Kidney capillary endothelial cell (primary cell): ENCODE measurements at places on chromosomes 5 and 9.
A peak's percentile ranks its signal among the peaks of the same experiment; 100 is the strongest.

DNA sequence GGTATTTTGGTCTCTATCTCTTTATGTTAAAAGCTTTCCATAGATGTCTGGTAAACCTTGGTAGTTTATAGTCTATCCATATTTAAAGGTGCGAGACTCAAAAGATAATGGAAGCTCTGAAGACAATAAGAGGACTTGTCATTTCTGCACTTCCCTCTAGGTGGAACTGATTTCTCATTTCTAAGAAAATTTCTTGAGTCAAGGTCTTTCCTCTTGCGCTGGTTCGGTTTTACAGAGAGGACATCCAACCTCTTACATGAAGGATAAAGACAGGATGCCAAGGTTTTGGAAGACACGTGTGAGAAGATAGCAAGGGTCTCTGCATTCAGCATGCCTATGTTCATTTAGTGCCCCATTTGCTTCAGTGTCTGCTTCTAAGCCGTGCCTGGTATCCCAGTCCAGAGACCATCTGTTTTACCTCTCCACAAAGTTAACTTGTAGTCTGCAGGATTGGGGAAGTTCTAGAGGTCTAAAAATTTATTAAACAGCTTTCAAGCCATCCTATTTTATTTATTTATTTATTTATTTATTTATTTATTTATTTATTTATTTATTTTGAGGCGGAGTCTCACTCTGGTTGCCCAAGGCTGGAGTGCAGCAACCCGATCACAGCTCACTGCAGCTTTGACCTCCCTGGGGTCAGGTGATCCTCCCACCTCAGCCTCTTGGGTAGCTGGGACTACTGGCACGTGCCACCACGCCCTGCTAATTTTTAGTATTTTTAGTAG is 41.6 kb downstream of the KIAA1191 start:
- peak; percentile 18 for DNase-seq

DNA sequence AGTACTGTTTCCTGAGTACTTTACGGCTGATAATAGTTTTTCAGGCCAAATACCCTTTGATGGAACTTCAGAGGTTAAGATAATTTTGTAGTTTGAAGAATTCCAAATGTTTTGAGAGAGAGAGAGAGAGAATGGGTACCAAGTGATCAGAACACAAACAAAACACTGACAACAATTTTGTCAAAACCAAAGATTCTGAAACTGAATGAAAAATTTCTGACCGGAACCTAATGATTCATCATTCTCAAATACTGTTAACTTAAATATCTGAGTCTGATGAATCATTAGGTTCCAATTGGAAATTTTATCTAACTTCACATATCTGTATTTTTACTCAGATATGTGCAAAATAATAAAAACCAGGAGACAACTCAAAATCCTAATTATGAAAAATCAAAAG is 4.0 kb downstream of the LMBRD2 start:
- no peak for DNase-seq

DNA sequence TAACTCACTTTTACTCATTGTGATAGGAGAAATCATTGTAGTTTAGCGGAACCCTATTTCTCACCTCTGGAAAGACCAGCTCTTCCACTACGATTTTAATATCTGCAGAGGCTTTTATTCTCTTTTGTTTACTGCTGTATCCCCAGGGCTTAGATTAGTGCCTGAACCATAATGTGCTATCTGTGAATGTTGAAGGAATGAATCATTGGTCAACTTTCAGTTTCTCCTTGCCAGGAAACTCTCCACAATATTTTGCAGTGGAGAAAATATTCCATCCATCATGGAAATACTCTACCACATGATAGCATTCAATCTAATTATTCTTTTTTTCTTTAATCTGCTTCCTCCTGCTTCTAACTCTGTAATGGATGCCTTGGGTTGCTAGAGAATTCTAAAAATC is 263.5 kb upstream of the PTPRD start:
- peak; percentile 29 for DNase-seq

- no peak for DNase-seq
These were observed 28.5 kb downstream of the MVB12B start for GRCh38 chr9:126354887-126355770.

GRCh38 chr9:2281803-2282185 is 266.6 kb downstream of the SMARCA2 start:
- DNase-seq = no peak

- DNase-seq = no peak
These were observed 498 bp upstream of the ARHGEF37 start for GRCh38 chr5:149580808-149581191.

DNA sequence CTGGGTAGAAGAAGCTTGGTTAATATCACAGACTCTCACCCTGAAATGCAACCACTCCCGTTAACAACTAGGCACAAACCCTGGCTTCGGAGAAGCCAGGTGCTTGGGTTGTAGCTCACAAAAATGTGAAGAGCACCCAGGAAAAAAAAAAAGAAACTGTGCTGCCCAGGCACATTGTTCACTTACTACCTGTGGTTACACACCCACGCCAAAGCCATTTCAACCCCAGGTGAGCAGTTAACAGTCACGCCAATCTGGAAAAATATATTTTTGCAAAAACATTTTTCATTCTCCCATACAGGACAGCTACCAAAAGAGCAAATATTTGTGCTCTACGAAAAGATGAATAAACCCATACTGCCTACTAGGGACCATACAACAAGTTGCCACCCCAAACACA is 49.2 kb downstream of the SIL1 start:
- DNase-seq = no peak

DNA sequence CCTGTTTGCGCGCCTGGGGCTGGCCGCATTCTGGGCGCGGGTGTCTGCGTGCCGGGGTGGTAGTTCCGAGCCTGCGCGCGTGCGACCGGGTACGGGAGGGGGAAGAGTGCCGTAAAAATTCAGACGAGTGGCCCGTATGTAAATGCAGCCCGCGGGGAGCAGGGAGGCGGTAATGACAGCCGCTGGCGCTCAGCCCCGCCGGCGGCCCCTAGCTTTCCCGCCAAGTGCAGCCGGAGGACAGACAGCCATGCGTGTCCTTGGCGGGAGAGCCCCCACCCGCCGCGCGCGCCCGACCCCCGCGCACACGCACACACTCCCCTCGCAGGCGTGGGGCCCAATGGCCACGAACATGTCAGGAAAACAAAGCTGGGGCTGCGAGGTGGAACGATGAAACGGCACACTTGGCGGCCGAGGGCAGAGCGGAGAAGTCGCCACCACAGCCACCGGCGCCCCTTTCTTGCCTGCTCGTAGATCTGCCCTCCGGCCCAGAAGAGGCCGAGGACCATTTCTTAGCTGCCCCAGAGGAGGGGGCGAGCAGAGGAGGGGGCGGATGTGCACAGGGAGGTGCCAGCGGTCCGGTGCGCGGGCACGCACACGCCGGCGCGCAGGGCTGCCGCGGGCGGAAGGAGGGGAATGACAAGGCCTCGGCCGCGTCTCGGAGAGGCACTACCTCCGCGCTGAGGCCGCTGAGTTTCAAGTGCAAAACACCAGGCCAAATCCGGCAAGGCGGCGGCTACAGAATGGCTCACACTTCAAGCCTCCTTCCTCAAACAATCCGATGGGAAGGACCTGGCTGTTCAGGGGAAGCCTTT is 208.4 kb downstream of the MEF2C start:
- no peak for DNase-seq

DNA sequence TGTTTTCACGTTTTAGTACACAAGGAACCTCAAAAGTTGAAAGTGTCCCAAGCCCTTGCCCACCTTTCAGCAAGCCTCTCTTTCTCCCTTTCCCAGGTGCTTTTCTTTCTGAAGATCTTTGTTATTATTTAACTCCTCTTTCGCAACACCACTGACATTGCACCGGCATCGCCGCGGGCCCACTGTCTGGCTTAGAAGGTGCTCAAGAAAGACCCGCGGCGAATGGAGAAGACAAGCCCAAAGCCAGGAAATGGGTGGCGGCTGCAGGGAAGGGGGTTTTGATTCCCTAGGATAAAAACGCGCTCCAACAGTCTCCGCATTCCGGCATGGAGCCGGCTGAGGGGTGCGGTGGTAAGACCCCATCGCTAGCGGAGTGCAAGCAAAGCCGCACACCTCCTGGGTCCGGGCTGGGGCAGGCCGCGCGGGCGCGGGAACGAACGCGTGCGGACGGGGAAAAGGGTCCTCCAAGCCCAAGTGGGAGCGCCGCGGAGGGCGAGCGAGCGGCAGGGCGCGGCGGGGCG is 404 bp upstream of the AFAP1L1 start:
- no peak for DNase-seq

- no peak for DNase-seq
These were observed 12.8 kb downstream of the C5orf63 start for GRCh38 chr5:127060470-127060985.

GRCh38 chr5:175343308-175343707 is 100.7 kb downstream of the DRD1 start:
- no peak for DNase-seq

DNA sequence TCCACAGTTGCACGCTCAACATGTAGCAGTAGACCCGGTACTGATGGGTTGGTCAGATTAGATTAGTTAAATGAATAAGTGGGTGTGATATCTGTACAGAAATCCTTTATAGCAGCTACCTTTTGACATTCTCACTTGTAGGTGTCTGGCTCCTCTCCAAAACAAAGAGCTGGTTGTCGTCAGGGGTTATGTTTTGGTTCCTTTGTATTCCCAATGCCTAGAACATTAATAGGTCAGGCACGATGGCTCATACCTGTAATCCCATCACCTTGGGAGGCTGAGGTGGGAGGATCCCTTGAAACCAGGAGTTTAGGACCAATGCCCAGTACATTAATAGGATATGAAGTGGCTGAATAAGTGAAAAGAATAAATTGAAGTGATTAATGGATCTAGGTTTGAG is 182.1 kb downstream of the SNCAIP start:
- no peak for DNase-seq

GRCh38 chr5:106288979-106289378 is 1381.8 kb downstream of the EFNA5 start:
- no peak for DNase-seq

DNA sequence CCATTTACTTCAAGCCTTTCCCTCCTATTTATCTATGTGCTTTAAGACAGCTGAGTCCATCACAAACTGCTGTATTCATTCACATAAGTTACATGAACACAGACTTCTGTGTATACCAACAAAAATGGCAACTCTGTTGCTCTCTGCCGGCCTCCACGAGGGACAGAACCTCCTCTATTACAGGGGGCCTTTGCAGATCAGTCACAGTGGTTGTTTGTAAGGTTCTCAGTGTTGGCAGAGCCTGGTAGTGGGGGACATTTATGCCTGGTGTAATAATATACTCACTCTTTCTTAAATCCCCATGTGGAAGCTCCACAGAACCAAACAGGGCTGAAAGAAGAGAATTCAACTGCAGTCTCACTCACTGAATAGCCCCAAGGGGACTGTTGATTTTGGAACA is 76.5 kb downstream of the SLC1A1 start:
- DNase-seq = no peak

DNA sequence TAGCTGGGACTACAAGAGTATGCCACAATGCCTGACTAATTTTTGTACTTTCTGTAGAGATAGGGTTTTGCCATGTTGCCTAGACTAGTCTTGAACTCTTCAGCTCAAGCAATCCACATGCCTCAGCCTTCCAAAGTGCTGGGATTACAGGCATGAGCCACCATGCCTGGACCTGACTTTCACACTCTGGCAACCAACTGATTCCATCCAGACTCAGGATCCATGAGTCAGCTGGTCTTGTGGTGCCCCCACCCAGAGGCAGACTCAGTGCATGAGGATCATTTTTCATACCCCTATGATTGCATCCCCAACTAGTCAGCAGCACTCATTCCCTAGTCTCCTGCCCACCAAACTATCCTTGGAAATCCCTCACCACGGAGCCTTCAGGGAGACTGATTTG is 375.9 kb downstream of the ANXA1 start:
- no peak for DNase-seq

DNA sequence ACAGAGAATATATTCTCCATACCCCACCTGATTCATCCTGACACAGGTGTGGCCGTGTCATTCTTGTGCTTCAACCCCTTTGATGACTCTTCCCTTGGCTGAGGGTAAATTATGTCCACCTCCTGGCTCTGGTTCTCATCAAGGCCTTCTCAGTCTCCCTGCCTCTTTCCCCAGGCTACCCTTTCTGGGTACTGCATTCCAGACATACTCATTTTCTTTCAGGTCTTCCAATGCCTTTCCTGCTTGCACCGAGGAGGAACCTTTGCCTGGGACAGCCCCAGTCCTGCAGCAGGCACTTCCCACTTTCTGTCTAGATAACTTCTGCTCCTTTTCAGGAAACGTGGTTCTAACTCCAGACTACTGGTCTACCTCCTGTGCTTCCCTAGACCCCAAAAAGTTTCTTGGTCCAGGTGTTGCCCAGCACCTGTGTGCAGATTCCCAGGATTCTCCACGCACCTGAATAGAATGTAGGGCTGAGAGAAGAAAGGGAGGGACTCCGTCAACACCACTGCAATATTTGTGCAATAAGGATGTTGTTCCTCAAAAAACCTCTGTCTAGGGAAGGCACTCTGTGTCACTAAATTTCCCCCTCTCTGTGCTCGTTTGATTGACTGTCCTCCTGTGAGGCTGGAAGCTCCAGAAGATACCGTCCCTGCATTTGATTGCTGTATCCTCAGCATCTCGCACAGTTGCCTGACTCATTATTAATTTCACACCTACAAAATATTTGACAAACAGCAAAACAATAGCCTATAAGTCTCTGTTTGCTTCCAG is 255.4 kb upstream of the NFIL3 start:
- DNase-seq = no peak

- DNase-seq = no peak
These were observed 98.0 kb downstream of the PLPPR1 start for GRCh38 chr9:101126556-101126955.

DNA sequence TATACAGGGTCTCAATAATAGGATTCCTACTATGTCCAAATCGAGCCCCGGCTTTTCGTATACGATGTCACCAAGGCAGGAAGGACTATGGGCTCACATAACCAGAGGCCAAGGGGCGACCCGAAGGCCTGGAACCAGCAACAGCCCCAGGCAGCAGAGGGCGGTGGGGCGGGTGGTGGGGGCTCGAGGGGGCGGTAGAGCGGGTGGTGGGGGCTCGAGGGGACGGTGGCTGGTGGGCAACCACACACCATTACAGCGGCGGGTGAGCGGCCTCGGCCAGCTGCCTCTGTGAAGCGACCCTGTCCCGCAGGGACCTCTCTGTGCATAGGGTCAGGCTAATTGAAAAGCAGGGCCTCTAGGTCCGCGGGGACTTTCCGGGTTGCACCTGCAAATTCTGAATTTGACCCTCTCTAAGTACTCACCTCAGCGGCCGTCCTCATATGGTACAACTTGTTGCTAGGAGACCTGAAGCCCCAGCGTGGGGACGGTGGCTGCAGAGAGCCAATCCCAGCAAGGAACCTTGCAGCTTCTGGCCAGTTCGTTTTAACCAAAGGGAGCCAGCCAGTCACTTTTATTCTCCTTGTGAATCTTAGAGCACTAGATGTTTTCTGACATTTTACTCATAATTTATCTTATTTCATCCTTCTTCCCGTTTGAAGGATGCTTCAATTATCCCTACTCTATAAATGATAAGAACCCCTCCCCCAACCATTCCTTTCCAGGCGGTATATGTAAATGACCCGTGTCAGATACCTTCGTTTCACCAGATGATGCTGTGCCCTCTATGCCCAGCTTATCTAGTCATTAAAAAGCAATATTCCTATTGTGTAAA is at the start of gene NME5:
NME5 (minus strand) TSS at position 480 of the 832 bp plus-strand sequence. CDS start 648 bp downstream, outside the sequence.
- DNase-seq = peak; percentile 46

- no peak for DNase-seq
These were observed 2.5 kb downstream of the TLX3 start for GRCh38 chr5:171311322-171312077.
